Stimulated activated CD8-positive, alpha-beta memory T cell treated with anti-CD3 and anti-CD28 coated beads, Interleukin-15, amount 100 ng/mL, for 4 hours (primary cell): ENCODE measurements at places on chromosomes 5 and 9.

GRCh38 chr9:110141227-110141793 is 66.6 kb downstream of the C9orf152 start:
- DNase-seq: no peak

GRCh38 chr5:171534043-171534895 is 114.8 kb downstream of the FGF18 start:
- no peak for DNase-seq

- no peak for DNase-seq
Measured at GRCh38 chr5:60161340-60161934, 267.9 kb upstream of the PDE4D start.

GRCh38 chr5:37836235-37836591 is 3.6 kb downstream of the GDNF start:
- DNase-seq: no peak

GRCh38 chr5:171486613-171487012 is 67.2 kb downstream of the FGF18 start:
- DNase-seq: no peak

DNA sequence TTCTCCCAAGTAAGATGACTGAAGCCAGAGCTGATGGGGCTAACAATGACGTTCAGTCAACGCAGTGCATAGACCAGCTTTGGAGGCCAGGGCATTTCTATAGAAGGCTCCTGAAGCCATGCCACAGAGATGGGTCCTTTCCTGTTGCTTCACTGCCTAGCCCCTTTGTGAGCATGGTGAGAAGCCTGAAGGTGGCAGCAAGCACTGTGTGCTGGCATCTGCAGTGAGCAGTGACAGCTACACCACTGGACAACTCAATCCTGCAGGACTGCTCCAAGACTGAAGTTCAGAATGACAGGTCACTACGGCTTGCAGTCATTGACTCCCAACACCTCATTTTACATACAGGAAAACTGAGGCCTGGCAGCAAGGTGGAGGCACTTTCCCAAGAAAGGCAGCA is 229.0 kb downstream of the TSSK1B start:
- no peak for DNase-seq

- no peak for DNase-seq
Measured at GRCh38 chr5:177296581-177296980, 6.9 kb downstream of the RAB24 start.

DNA sequence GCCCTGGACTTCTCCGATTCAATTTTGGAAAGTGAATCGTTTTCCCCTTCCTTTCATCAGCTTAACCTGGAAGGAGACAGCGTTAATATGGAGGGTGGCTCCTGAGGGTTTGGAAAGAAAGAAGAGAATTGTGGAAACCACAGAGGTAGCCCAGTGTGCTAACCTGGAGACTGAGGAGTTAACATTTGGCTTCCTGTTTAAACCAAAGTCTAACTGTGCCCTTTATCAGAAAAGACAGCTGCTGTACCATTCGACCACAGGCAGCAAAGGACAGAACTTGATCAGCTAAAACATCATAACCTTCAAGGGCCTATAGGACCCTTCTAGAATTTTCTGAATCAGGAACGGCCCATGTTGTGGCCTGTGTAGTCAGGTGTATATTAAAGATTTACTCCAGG is 735 bp downstream of the IDNK start:
- DNase-seq: no peak

- no peak for DNase-seq
Measured at GRCh38 chr9:112925058-112925641, 34.5 kb upstream of the SLC46A2 start.

DNA sequence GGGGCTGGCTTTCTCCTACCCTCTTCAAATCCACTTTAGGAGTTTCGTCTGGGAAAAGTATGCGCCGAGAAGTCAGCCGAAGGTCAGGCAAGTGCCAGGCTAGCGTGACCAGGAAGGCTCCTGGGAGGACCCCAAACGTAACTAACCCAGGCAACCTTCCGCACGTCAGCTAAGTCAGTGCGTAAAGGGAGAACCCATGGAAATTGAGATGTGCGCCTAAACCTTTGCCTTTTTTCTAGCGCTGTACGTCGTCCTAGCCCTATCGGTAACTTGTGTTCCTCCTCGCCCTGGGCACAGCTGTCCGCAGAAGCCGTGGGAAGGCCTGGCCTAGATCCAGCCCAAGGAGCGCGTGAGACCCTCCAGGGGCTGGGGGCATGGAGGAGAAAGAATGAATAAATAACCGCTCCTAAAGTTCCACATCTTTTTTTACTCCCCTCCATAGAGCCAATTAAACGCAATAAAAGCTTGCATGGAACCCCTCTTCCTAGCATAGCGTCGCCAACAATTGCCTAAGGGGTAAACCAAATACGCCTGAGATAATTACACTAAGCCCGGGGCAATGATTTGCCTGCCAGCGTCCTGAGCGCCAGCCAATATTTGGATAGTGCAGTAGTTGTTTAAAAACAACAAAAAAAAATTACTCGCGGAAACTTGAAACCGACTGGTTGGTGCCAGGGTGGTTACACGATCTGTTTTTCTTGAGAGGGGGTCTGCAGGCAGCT is 4.0 kb upstream of the FOXB2 start:
- no peak for DNase-seq

GRCh38 chr5:137280656-137281055 is 218.5 kb downstream of the SPOCK1 start:
- DNase-seq: no peak

DNA sequence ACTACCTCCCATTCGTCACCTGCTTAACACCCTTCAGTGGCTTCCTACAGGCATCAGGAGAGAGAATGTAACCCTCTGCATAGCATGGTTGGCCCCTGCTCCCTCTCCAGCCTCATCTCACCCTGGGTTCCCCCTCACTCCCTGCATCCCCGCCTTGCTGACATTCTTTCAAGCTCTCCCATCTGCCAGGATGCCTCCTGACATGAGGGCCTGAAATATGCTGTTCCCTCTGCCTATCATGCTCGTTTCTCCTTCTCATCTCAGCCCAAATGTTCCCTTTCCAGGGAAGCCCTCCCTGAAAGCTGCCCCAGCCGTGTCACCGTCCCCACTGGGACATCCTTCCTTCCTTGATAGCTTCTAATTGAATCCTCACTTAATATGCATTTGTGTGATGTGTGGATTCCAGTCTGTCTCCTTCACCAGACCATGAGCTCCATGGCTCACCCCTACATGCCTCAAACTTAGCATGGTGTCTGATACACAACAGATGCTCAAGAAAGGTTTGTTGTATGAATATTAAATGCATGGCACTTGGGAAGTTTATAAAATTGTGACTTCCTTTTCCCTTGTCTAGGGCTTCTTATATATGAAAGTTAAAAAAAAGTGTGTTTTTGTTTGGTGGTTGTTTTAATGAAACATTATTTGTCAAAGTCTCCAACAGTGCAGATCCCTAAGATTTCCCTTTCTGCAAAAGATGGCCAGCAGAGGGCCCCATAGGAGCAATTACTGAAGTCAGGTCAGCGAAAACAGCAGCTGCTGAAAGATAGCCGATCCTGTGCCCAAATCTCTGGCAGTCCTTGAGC is 7.3 kb upstream of the C5orf58 start:
- peak; percentile 51 for DNase-seq

DNA sequence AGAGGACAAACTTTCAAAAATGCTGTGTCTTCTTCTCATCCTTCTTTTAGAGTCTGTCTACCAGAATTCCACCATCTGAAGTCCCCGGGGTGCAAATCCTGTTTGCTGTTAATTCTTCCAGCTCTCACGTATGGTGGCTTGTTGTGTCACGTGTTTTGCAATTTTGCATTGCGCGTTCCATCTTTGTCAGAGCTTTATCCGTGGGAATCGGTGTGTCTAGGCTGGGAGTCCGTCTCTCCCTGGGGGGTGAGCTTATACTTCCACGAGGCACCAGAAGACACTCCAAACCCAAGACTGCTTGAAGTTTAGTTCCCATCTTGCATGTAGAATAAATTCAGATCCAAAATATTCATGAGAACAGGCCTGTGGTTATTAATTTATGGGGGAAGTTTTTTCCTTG is 6.1 kb upstream of the FIBCD1 start:
- no peak for DNase-seq

DNA sequence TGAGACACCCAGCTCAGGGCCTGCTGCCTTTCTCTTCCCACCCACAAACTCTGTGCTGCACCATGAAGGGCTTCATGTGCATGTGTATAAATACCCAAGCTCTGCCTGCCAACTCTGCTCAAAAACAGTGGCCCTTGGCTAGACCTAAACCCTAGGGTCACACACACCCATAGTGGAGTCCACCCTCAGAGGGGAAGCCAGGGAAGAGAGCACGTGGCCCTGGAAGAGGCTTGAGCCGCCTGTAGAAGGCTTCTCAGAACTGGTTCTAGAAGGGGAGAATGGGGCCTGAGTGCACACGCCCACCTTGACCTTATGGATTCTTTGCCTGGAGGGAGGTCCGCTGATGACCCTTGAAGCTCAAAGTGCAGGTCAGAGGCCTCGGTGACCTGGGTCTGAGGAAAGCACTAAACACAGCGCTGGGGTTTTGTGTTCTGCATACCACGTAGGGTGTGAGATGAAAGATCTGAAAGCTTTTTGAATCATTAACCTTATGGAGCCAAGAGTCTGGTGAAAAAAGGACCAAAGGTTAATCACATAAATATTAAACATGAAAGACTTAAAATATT is 60.6 kb downstream of the CYFIP2 start:
- no peak for DNase-seq

DNA sequence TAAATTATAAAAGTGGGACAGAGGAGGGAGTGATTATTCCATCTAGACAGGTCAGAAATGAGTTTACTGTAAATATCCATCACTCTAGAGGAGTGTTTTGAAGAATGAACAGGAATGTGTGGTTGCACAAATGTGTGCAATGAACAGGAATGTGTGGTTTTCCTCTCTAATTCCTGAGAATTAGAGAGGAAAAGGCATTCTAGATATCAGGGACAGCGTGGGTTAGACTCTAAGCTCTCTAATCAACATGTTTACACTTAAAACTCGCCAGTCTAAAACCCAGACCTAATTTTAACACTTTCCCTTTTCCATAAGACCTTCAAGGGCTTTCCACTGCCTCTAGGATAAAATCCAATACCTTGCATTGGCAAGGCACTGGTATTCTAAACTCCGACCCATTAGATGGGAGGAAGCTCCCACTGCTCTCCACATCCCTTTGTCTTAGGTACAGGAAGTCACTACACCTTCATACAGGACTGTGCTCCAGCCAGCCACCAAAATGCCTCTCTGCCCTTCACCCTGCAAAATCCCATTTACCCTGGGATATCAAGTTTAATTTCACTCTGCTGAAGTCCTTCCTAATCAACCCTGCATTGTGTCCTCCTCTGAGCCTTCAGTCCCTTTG is 67.9 kb downstream of the NFIB start:
- DNase-seq: no peak

GRCh38 chr5:6905423-6905822 is 192.2 kb downstream of the TENT4A start:
- no peak for DNase-seq

- DNase-seq: no peak
Measured at GRCh38 chr5:72572236-72572765, 65.1 kb upstream of the ZNF366 start.

DNA sequence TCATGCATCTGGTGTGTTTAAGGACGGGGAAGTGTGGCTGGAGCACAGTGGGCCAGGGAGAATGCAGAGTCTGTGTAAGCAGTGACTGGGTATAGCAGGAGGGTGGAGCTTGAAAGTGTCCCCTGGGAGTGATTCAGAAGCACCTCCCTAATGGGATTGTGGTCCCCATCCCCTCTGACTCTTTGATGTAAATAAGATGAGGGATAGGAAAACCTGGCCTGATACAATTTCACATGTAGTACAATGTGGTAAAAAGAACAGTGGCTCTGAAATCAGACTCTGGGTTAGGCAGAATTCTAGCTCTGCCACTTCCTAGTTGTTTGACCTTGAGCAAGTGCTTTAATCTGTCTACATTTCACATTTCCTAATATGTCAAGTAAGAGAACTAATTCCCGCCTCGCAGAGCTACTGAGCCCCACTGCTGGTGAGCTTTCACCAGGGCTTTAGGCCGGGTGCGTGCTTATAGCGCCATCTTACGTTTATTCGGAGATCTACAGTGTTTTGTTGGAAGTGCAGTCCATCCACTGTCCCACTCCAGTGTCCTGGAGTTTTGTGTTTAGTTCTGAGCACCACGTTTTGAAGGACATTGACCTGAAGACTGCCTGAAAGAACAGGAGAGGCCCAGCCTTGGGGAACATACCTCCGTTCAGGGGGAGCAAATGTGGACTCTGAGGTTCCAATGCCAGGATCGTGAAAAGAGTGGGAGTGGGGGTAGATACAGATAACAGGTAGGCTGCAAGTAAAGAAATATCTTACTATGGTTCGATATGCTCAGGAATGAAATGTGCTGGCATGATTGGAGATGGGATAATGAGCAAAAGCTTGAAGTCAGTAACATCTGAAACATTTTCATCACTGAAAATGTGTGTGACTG is 51.2 kb upstream of the TESK1 start:
- no peak for DNase-seq

GRCh38 chr9:93119953-93120845 is 13.9 kb downstream of the NINJ1 start:
- DNase-seq: no peak

GRCh38 chr5:94689908-94690307 is 71.4 kb downstream of the SLF1 start:
- no peak for DNase-seq

GRCh38 chr5:144332265-144332664 is 161.6 kb downstream of the KCTD16 start:
- no peak for DNase-seq

- no peak for DNase-seq
Measured at GRCh38 chr9:83934569-83935275, 13.5 kb upstream of the KIF27 start.

GRCh38 chr5:153403470-153403869 is 87.0 kb upstream of the GRIA1 start:
- DNase-seq: no peak

- no peak for DNase-seq
Measured at GRCh38 chr9:113331780-113332179, 8.3 kb downstream of the WDR31 start.

DNA sequence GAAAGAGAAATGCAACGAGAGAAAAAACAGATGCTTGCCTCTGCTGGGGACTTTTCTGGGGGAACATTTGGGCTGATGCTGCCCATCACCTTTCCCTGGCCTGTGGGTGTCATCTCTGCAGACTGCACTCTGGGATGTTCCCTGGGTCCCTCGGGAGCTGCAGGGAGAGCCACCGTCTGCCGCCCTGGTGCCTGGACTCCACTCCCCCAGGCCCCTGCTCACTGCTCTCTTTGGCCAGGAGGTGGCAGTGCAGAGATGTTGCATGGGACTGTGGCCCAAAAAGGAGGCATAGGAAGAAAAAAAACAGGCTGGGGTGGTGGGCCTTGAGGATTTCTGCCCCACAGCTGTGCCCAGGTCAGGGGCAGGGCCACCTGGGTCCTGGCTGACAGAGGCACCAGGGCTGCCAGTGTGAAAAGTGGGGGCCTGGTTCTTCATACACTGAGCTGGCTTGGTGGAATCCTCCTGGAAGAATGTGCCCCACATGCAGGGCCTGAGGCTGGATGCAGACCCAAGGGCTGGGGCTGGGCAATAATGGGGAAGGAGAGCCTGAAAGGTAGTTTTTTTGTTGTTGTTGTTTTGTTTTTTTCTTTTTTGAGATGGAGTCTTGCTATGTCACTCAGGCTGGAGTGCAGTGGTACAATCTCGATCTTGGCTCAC is 353.6 kb downstream of the SLIT3 start:
- no peak for DNase-seq

- DNase-seq: no peak
Measured at GRCh38 chr5:134491841-134492442, 33.5 kb upstream of the JADE2 start.
